ENCODE measurements at places on chromosomes 5 and 9. TPM values are rescaled to one million over a fixed set of nuclear protein-coding genes. Genes with fewer than 3 reads are reported as not detected.

Gene PCDHB9
- 0.73 TPM for polyA plus RNA-seq

Gene SEMA6A
- 55.9 TPM for polyA plus RNA-seq

GRCh38 chr9:14189146-14189545, 124.8 kb downstream of the NFIB start:
- no peaks in the 10 kb centered on the region for H3K27me3 ChIP-seq
- H3K27ac ChIP-seq: no peak overlapping the region
- H3K36me3 ChIP-seq: no peaks in the 10 kb centered on the region
- no peaks in the 10 kb centered on the region for H3K4me1 ChIP-seq

Gene PCDHB11
- polyA plus RNA-seq: 1.1 TPM

- H3K27ac ChIP-seq: no peak overlapping the region
- no peak overlapping the region for H3K4me3 ChIP-seq
- peaks cover 2% of the 10 kb centered on the region for H3K4me1 ChIP-seq
- no peaks in the 10 kb centered on the region for H3K36me3 ChIP-seq
Observed at GRCh38 chr9:116494815-116495634, 192.1 kb upstream of the TRIM32 start.

Gene LCP2
- 15.6 TPM for polyA plus RNA-seq

- peaks cover 7% of the 10 kb centered on the region for H3K27me3 ChIP-seq
- no peak overlapping the region for H3K27ac ChIP-seq
- H3K4me3 ChIP-seq: no peak overlapping the region
- no peak for DNase-seq
- no peaks in the 10 kb centered on the region for H3K4me1 ChIP-seq
Observed at GRCh38 chr5:72134226-72134899, 27.1 kb downstream of the MAP1B start.

Gene LRRC70
- polyA plus RNA-seq: 4.2 TPM

Gene GDNF
- 4.2 TPM for polyA plus RNA-seq

- DNase-seq: no peak
- peaks cover 16% of the 10 kb centered on the region for H3K4me1 ChIP-seq
- H3K36me3 ChIP-seq: peaks cover 2% of the 10 kb centered on the region
- H3K27me3 ChIP-seq: no peaks in the 10 kb centered on the region
Observed at GRCh38 chr9:69190863-69191181, 16.7 kb downstream of the TJP2 start.

GRCh38 chr5:8953911-8954438, 591.9 kb downstream of the SEMA5A start:
- H3K4me1 ChIP-seq: no peaks in the 10 kb centered on the region
- no peaks in the 10 kb centered on the region for H3K36me3 ChIP-seq
- no peaks in the 10 kb centered on the region for H3K27me3 ChIP-seq
- H3K27ac ChIP-seq: no peak overlapping the region
- no peak for DNase-seq
- no peak overlapping the region for H3K4me3 ChIP-seq

Gene PCSK1
- 23.6 TPM for polyA plus RNA-seq

DNA sequence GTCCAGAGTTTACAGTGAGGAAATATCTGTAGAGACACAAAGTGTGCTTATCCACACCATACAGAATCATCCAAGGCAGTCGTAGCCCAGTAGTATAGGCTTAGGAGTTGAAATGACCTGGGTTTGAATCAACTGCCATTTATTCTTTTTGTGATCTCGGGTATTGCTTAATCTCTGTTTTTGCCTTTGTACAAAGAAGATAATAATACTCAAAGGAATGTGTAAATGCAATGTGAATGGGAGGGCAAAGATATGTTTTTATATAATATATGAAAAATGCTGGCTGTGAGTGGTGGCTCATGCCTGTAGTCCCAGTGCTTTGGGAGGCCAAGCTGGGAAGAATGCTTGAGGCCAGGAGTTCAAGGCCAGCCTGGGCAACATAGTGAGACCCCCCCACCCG, 141.1 kb downstream of the SPATA31D1 start:
- H3K4me3 ChIP-seq: no peak overlapping the region
- no peak overlapping the region for H3K27ac ChIP-seq

Gene ADAMTSL2
- polyA plus RNA-seq: 0.69 TPM

GRCh38 chr5:29134418-29134817, 2059.1 kb upstream of the CDH6 start:
- no peak overlapping the region for H3K27ac ChIP-seq
- no peak for DNase-seq
- H3K4me1 ChIP-seq: no peaks in the 10 kb centered on the region
- H3K4me3 ChIP-seq: no peak overlapping the region
- H3K36me3 ChIP-seq: no peaks in the 10 kb centered on the region

DNA sequence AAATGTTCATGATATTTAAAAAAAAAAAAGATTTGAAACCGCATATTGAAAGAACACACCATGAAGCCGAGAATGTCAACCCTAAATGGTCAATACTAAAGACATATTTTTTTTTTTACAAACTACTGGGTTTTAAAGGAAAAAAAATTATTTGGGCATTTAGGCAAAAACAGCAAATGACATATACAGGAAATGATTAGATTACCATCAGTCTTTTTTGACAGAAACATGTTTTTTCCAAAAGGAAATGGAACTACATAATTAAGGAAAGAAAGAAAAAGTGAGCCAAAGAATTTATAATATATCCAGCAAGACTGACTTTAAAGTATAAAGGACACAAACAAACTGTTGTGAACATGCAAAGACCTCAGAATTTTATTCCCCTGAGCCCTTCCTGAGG, 56.7 kb downstream of the RALGPS1 start:
- H3K27me3 ChIP-seq: no peaks in the 10 kb centered on the region
- no peak for DNase-seq
- no peak overlapping the region for H3K4me3 ChIP-seq
- no peak overlapping the region for H3K27ac ChIP-seq

Gene RAB3C
- 12.6 TPM for polyA plus RNA-seq

Gene OR13D1
- not detected for polyA plus RNA-seq

GRCh38 chr5:31218978-31219377, 25.5 kb downstream of the CDH6 start:
- H3K27me3 ChIP-seq: no peaks in the 10 kb centered on the region
- H3K4me3 ChIP-seq: no peak overlapping the region
- H3K4me1 ChIP-seq: peaks cover 44% of the 10 kb centered on the region
- peak overlapping the region; percentile 70 for H3K27ac ChIP-seq
- no peaks in the 10 kb centered on the region for H3K36me3 ChIP-seq

GRCh38 chr5:31196309-31196708, 2.8 kb downstream of the CDH6 start:
- DNase-seq: peak; percentile 22
- H3K27me3 ChIP-seq: peaks cover 5% of the 10 kb centered on the region
- no peak overlapping the region for H3K4me3 ChIP-seq
- H3K36me3 ChIP-seq: no peaks in the 10 kb centered on the region
- H3K4me1 ChIP-seq: peaks cover 7% of the 10 kb centered on the region

Gene LECT2
- polyA plus RNA-seq: not detected

- peaks cover 11% of the 10 kb centered on the region for H3K36me3 ChIP-seq
- H3K4me3 ChIP-seq: peak overlapping the region; percentile 60
- H3K27me3 ChIP-seq: peaks cover 3% of the 10 kb centered on the region
- peaks cover 19% of the 10 kb centered on the region for H3K4me1 ChIP-seq
- no peak overlapping the region for H3K27ac ChIP-seq
Observed at GRCh38 chr5:138466900-138467710, 1.8 kb downstream of the EGR1 start.

DNA sequence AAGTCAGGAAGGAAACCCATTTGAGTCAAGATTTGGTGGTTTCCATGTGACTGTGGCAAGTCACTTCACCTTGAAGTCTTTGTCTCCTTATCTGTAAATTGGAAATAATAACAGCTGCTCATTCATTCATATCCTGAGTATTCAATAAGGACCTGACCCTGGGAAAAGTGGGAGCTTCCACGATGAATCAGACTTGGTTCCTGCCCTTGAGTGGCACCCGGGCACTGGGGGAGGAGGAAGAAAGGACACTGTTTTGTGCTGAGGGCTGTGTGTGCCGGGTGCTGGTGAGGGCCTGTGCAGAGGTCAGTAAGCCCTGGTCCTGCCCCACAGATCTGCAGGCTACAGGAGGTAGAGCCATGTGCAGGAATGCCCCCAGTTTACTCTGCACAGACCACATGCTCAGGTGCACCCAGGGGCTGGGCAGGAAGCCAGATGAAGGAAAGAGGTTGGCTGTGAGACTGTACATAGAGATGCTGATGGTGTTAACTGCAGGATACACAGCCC, 6.8 kb downstream of the NDST1 start:
- DNase-seq: no peak
- no peak overlapping the region for H3K27ac ChIP-seq
- no peaks in the 10 kb centered on the region for H3K27me3 ChIP-seq
- no peak overlapping the region for H3K4me3 ChIP-seq

- no peaks in the 10 kb centered on the region for H3K4me1 ChIP-seq
- H3K36me3 ChIP-seq: no peaks in the 10 kb centered on the region
- no peak overlapping the region for H3K4me3 ChIP-seq
- H3K27ac ChIP-seq: no peak overlapping the region
- H3K27me3 ChIP-seq: peaks cover 21% of the 10 kb centered on the region
Observed at GRCh38 chr5:154587123-154588026, 109.3 kb upstream of the HAND1 start.

Gene CCNG1
- polyA plus RNA-seq: 354 TPM

Gene IFNA8
- polyA plus RNA-seq: not detected

DNA sequence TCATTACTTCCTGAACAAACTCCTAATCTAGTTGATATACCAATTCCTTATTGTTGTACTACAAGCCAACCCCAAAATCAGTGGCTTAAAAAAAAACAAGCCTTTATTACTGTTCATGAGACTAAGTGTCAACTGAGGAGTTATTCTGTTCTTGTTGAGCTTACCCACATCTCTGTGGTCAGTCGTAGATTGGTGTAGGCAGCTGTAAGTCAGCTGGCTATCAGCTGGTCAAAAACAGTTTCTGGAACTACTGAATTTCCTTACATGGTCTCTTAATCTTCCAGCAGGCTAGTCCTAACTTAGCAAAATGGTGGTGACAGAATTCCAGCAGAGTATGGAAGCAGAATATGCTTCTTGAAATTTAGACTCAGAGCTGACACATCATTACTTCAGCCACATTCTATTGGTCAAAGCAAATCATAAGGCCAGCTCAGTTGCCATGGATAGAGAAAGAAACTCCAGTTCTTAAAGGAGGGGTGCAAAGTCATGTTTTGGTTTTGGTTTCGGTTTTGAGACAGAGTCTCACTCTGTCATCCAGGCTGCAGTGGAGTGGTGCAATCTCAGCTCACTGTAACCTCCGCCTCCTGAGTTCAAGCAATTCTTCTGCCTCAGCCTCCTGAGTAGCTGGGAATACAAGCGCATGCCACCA, 386.1 kb upstream of the MPDZ start:
- no peak overlapping the region for H3K27ac ChIP-seq
- no peaks in the 10 kb centered on the region for H3K27me3 ChIP-seq
- H3K4me3 ChIP-seq: no peak overlapping the region
- H3K36me3 ChIP-seq: no peaks in the 10 kb centered on the region

DNA sequence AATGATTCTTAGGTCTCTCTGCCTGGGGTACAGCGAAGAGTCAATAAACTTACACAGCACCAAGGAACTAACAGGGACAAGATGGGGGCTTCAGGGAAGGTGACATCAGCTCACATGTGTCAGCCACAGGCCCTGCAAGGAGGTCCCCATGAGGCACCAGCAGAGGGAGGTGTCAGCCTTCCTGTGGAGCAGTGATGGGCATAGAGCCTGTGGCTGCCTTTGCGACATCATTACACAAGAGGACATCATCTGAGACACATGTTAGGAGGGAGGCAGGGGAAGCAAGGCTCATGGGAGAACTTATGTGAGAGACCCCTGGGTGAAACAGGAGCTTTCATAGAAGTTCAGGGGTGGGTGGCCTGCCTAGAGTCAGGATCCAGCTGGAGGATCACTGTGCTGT, 389.6 kb downstream of the SEMA5A start:
- H3K27ac ChIP-seq: no peak overlapping the region
- no peak overlapping the region for H3K4me3 ChIP-seq
- H3K36me3 ChIP-seq: peaks cover 2% of the 10 kb centered on the region
- DNase-seq: no peak
- no peaks in the 10 kb centered on the region for H3K4me1 ChIP-seq

DNA sequence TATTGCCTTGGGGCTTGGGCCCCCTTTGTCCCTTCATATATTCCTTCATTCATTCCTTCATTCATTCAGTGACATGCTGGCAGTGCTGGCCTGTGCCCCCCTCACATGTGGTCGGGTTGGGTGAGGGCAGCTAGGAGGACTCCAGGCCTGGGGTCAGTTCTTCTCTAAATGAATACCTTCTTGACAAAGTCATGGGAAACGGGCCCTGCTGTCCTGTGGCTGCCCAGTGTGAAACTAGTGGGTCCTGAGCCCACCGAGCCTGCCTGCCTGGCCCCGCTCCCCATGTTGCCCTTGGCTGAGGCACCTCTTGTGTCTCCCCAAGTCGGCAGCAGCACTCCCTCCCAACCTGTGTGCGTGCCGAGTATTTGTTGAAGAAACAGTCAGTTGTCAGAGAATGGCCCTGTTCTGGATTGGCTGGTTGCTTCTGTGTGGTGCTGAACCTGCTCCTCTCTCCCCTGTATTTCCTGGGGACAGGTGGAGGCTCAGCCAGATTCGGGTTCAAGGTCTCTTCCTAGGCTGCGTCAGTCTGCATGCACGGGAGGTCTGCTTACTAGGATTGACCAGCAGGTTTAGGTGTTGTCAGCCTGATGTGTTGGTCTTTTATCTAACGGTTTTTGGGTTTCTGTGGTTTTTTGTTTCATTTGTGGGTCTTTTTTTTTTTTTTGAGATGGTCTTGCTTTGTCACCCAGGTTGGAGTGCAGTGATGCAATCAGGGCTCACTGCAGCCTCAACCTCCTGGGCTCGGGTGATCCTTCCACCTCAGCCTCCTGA, 3.0 kb upstream of the CEL start:
- DNase-seq: no peak
- peak overlapping the region; percentile 93 for H3K27ac ChIP-seq
- no peak overlapping the region for H3K4me3 ChIP-seq
- no peaks in the 10 kb centered on the region for H3K27me3 ChIP-seq
- H3K36me3 ChIP-seq: peaks cover 45% of the 10 kb centered on the region
- H3K4me1 ChIP-seq: peaks cover 32% of the 10 kb centered on the region

Gene SPAG8
- polyA plus RNA-seq: 1.4 TPM

Gene OCLN
- polyA plus RNA-seq: 85.5 TPM

Gene PCDHGC5
- polyA plus RNA-seq: 0.39 TPM

Gene FAM169A
- polyA plus RNA-seq: 3.7 TPM

Gene PRLR
- 56.0 TPM for polyA plus RNA-seq

DNA sequence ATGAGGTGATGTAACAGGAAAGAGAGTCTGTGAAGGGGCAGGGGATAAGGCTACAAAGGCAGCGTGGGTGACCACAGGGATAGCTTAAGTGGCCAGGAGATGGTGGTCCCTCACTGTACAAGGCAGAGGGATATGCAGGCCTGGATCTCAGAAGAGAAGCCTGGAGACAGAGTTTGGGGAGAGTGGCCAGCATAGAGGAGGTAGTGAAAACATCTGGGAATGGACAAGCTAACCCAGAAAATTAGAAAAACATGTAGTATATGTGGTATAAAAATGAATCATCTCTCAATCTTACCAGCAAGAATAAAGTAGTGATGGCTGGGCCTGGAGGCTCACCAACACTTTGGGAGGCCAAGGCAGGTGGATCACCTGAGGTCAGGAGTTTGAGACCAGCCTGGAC, 349.2 kb upstream of the KLF4 start:
- H3K4me3 ChIP-seq: no peak overlapping the region
- H3K36me3 ChIP-seq: no peaks in the 10 kb centered on the region
- no peak for DNase-seq
- no peaks in the 10 kb centered on the region for H3K4me1 ChIP-seq
- H3K27ac ChIP-seq: no peak overlapping the region

DNA sequence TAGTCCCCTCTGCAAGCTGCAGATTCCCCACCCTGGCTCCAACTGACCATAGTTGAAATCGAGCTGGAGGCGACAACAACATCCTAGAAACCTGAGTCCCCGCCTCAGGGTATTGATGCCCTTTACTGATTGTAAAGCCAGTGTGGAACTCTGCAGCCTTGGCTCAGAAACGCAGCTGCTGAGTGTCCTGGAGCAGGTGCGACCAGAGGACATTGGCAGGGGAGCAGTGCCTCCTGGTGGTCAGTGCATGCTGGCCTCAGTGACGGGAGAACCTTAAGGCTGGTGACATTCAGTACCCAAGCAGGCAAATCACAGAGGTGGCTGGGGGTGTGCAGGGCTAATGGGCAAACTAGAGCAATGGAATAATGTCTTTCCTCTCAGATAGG, 20.4 kb upstream of the ZNF354B start:
- H3K27me3 ChIP-seq: no peaks in the 10 kb centered on the region
- H3K36me3 ChIP-seq: no peaks in the 10 kb centered on the region
- H3K27ac ChIP-seq: no peak overlapping the region
